ENCODE measurements at places on chromosomes 7 and 10.

GRCh38 chr10:3976171-3976570, 191.2 kb upstream of the KLF6 start:
- DNase-seq: no peak

- DNase-seq: no peak
Observed at GRCh38 chr7:137399827-137400823, 56.6 kb upstream of the PTN start.

DNA sequence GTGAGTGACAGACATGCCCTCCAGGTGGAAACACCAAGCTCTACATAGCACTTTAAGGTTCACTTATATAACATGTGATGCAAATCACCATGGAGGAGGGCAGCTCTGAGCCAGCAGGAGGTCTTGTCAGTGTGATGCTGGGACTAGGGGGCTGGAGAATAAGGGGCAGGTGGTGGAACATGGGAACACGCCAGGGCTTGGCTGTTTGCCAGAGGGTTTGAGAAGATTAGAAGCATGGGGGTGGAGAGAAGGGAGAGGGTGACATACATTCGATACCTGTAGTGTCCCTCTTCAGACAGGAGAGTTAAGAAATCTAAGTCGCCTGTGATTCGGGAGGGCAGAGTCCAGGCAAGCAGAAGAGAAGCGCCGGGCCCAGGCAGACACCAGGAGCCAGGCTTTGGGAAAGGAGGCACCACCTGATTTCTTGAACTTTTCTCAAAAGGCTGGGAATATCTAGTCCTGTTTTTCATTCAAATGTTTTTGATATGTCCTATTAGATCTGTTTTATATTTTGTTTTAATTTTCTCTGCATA, 16.9 kb upstream of the LAMB4 start:
- no peak for DNase-seq

GRCh38 chr7:117480978-117481377, 1.2 kb downstream of the CFTR start:
- no peak for DNase-seq

GRCh38 chr7:82019551-82020475, 250.0 kb upstream of the HGF start:
- no peak for DNase-seq

GRCh38 chr10:88082806-88083596, 219.6 kb downstream of the PTEN start:
- DNase-seq: no peak

DNA sequence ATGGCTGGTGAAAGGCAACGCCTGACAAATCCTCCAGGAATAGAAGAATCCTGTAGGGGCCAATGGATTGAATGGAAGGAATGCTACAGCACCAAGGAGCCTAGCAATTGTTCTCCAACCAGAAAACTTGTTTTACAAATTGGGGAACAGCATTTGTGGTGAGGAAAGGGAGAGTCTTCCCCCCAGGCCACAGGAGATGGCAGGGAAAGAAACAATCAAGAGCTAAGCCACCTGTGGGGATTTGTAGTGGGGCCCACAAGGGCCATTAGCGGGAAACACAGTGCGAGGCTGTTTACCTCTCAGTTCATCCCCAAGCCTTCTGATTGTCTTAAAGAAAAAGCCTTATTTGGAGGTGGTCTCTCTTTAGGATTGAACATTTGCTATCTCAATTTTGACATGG, 48.5 kb upstream of the KCNMA1 start:
- DNase-seq: no peak

GRCh38 chr7:103686064-103686463, 240.1 kb upstream of the SLC26A5 start:
- DNase-seq: no peak

DNA sequence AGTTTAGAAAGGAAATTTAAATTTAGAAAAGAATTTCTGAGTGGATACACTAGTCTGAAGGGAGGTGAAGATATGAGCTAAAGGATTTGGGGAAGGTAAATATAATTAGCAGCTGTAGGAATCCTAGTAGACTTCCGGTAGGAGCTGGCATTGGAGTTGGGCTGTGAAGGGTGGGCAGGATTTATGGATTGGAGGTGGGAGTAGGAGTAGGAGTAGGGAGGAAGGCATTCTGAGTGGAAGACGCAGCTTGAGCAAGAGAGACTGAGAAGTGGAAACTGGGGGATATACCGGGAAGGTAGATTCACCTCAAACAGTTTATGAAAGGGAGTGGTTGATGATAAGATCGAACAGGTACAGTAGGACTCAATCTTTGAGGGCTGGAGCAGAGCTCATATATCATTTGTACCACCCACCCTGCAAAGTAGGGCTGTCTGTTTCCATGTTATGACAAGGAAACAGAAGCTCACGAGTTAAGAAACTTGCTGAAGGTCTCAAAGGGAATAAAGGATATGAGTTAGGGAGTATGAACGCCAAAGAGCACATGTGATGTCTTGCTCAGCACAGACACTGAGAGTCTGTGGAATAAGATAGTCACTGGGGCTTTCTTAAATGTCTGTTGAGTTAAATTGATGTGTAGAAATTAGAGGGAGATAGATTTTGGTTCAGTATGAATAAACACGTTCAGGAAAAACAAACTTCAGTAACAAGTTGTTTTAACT, 81.6 kb downstream of the RPS24 start:
- DNase-seq: no peak

DNA sequence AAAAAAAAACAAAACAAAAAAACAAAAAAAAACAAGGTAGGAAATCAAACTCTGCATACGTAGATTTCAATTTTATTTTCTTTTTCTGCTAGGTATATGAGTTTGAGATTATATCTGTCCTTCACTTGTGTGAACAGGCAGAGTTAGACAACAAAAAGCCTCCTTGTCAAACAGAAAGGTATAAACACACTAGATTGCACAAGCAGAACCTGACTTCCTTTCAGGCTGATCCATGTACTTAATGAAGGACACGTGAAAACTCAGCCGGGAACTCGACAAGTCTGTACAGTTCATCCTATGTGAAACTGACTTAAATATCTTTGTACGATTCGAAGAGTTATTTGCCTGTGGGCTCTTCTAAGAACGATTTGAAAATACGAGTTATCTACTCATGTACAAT, 254.1 kb downstream of the ARL4A start:
- DNase-seq: no peak

GRCh38 chr7:1103009-1103788, 15.3 kb downstream of the GPER1 start:
- DNase-seq: no peak

DNA sequence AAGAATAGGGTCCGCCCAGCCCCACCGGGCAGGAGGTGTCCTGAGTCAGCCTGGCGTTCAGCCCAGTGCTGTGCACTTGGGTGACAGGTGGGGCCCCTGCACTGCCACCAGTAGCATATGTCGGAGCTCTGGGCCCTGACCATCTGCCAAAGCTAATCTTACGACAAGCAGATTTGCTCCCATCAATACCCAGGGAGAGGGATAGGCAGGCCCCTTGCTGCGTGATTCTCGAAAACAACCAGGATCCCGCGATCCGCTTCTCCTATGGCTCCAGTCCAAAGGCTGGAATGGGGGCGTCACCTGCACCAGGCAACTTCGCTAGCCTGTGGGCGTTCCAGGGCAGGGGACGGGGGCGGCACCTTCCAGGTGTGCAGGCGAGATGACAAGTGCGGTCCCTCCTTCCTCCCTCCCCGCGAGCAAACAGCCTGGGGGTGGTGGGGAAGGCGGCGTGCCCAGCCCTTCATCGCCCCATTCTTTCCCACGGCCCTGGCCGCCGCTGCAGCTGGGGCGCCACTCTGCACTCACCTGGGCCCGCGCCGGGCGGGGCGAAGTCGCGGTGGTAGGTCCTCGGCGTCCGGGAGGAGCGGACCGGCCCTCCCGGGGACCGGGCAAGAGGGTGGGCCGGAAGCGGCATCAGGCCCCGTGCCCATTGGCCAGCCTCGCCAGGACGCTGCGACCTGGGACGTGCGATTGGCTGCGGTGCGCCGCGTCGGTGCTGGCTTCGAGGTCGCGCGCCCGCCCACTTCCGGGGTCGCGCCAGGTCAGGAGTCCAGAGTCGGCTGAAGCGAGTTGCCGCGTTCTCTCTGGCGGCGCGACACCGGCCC, at the start of gene TECPR1:
Gene TECPR1 (minus strand): TSS at position 632 of the 824 bp plus-strand sequence. CDS start 6,086 bp downstream, outside the sequence.
- DNase-seq: peak; percentile 93

- no peak for DNase-seq
Observed at GRCh38 chr10:5549462-5550249, 24.9 kb downstream of the CALML3 start.

Data from cardiac muscle cell (in vitro differentiated cells and primary cell).